ENCODE measurements at places on chromosomes 13 and 19.

- DNase-seq, result no peak
These were observed 55.9 kb upstream of the SERP2 start for GRCh38 chr13:44317752-44318151.

DNA sequence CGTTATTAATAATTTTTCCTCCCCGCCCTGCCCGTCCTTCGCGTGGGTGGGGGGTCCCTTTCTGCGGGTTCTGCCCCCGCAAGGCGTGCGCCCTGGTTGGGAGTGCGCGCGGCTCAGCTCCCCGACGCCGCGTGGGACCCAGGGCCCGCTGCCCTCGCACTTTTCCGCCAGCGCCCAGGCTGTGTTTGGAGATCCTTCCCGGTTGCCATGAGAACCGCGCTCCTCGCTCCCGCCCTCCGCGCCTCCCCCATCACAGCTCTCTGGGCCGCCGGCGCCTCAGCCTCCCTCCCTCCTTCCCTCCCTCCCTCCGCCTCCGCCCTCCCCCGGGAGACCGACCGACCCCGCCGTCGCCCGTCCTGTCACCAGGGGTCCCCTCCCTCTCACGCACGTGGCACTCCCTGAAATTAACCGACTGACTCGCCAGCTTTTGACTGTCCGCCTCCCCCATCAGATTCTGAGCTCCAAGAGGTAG is 2.4 kb upstream of the SSBP4 start:
- peak; percentile 32 for DNase-seq

- DNase-seq, result no peak
These were observed 1003.2 kb upstream of the PCDH20 start for GRCh38 chr13:62418872-62419271.

DNA sequence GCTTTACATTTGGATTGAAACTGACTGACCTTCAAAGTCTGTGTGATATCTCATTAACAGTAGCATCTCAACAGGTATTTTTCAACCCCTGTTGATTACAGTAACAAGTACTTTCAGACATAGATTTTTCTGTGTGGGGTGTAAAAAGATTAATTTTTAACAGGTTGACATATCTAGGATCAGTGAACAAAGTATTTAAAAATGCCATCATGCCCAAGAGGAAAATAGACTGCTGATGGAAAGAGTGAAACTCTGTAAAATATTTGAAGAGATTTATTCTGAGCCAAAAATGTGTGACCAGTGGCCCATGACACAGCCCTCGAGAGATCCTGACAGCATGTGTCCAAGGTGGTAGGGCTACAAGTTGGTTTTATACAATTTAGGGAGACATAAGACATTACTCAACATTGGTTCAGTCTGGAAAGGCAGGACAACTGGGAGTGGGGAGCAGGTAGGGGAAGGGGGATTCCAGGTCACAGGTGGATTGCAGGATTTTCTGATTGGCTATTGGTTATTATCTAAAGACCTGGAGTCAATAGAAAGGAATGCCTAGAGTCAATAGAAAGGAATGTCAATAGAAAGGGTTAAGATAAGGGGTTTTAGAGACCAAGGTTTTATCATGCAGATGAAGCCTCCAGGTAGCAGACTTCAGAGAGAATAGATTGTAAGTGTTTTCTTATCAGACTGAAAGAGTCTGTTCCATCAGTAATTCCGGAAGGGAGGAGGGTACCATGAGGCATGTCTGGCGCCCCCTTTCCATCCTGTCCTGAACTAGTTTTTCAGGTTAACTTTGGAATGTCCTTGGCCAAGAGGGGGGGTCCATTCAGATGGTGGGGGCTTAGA is 29.1 kb downstream of the TNFRSF19 start:
- DNase-seq, result no peak

DNA sequence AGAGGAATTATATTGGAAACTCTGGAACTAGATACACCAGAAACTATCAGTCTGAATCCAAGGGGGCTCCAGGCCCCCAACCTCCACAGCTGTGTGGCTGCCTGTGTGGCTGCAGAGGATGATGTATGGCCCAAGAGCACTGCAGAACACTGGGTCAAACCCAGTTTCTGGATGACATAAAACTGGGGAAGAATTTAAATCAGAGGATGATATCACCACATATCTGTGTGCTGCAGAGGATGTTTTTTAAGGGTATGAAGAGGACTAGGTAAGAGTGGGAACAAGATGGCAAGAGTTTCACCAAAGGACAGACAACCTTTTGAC is 226.4 kb downstream of the SUCLA2 start:
- no peak for DNase-seq

DNA sequence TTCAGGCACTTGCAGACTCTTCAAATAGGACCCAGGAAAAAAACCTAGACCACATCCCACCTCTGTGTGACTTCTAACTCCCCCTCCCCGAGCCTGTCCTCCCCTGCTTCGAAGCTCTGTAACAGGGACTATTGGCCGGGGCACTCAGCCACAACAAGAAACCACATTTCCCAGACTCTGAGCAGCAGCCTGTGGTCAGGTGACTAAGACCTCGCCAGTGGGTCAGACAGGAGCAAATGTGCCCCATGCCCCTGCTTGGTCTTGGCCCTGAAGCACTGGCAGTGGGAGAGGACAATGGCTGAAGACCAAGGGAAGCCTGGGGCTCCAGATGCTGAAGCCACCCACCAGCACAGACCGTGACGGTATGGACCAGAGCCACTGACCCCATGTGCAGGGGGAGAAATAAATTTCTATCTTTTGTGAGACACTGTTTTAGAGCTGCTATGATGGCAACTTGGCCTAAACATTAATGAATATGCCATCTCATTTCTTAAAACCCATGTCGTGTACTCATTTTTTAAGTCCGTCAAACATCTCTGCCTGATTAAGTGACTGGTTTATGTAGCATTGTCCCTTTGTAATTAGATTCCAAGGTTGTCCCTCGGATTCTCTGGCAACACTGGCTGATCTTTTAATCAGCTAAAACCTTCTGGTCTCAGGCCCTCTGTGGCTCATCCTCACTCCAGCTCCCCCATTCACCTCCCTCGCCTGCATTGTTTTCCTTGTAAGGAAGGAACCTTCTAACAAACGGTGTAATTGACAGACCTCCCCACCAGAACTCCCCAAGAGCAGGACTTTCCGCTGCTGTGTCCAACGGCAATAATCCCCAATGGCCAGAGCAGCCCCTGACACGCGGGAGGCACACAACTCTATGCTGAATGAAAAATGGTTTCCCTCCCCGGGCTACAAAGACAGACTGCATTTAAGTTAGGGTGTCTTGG is 98.4 kb downstream of the STK24 start:
- no peak for DNase-seq

GRCh38 chr13:44013758-44014291 is 134.1 kb downstream of the LACC1 start:
- DNase-seq, result no peak

DNA sequence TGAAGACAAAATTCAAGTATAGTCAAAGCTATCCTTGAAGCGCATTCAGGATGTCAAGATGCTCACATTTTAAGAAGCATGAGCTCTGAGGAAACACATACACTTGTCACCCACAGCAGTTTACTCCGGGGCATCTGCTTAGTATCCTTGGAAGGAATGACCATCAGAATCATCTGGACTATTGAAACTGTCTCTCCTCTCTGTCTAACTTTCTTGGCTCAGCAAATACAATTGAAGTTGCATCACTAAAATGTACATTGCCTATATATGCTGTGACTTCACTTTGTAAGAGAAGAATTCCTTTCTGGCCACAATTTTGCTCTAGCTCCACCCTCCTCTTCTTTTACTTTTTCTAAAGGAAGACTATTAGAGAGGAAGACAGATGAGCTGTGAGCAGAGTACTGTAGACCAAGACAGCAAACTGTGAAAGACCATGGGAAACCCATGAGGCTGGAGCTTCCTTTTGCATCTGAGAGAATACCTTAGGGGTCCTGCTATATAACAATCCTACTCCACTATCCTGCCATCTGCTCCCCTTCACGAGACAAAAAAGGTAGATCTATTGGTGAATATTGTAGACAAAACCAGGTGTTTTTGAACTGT is 906.3 kb downstream of the PCDH9 start:
- no peak for DNase-seq

DNA sequence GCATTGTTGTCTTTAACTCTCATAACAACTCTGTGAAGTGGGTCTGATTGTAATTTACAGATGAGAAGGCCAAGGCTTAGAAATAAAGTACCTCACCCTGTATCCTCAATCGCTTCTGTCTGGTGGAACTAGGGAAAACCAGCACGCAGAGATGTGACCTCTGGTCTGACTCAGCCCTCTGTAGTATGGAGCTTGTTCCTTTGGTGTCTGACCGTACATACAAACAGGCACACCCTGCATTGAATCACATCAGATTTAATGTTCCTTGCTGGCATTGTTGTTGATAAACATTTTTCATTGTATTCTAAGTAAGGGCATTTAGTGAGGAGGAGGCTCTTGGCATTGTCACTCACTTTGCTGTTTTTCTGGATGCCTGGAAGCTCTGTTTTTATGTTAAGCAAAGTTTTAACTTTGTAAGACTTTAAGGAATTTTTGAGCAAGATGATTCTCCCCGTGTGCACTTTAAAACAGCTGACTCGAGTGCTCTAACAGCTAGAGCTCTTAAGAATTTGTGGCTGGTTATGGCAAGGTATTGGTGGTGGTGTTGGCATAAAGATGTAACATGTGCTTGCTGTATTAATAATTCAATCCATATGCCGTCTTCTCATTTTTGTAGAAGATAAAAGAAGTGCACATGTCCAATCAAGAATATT is 89.0 kb upstream of the SPATA13 start:
- DNase-seq, result no peak

GRCh38 chr19:9941231-9941630 is 4.9 kb upstream of the OLFM2 start:
- DNase-seq, result no peak

DNA sequence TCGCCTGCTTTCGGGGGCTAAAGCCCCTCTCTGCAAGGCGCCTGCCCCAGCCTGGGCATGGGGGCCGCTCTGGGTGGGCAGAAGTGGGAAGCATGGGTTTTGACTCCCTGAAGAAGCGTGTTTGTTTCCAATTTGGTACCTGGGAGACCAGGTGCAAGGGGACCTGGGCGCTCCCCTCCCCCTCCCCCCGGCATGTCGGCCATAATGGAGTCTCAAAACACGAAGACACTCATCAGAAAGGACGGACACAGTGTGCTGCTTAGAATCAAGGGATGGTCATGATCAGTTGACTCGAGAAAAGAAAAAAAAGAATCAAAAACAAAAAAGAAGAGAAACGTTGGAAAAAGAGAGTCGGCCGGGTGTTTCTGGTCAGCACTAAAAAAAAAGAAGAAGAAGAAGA is 76.8 kb downstream of the IER2 start:
- no peak for DNase-seq

DNA sequence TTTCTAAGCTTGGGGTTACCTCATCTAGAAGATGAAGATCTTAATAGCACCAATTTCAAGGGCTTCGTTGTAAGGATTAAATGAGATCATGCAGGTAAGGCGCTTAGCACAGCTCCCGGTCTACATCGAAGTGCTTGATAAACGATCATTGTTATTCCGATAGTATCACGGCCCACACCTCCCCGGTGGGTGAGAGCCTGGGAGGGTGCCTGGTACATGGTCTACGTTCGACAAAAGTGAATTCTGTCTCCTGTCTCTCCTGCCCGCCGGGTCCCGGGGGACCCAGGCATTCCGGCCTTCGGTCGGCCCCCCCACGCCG is 501 bp upstream of the MYH14 start:
- no peak for DNase-seq

- DNase-seq, result no peak
These were observed 1471.4 kb upstream of the PCDH20 start for GRCh38 chr13:62887046-62887445.

DNA sequence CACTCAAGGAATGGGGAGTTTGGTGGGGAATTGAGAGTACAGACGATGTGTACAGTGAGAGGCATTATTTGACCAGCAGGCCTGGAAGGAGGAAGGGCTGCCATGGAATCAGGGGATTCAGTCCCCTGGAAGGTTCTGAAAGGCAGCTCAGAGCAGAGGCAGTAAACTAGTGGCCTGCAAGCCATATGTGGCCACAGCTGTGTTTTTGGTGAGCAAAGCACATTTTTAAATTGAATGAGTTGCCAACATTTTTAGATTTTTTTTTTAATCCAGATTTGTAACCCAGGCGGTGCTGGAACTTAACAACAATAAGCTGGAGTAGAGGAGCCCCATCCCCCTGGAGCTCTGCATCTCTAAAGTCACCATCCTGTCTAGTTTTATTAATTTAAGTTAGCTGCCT is 95.3 kb upstream of the IPO5 start:
- no peak for DNase-seq
